ENCODE measurements at places on chromosomes 7 and 10.

DNA sequence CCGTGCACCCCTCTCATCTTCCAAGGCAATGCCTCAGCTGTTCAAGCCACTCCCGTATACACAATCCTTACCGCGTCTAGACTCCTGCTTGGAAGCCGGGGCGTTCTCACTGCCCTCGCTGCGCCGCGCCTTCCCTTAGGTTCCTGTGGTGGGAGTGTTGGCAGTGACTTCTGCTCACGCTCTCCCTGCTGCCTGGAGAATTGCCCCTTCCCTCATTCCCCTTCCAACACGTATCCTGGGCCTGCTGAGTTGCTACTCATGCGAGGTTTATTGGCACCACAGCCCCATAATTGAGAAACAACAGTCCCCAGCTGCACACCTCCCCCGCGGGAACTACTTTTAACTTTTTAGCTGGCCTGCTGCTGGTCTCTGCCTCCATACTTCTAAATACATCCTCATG, 31.9 kb downstream of the RBM17 start:
- no peak for DNase-seq

- no peak for DNase-seq
Measured at GRCh38 chr10:78313048-78313381, 279.4 kb downstream of the RPS24 start.

- no peak for DNase-seq
Measured at GRCh38 chr10:78991187-78991586, 77.6 kb upstream of the ZMIZ1 start.

DNA sequence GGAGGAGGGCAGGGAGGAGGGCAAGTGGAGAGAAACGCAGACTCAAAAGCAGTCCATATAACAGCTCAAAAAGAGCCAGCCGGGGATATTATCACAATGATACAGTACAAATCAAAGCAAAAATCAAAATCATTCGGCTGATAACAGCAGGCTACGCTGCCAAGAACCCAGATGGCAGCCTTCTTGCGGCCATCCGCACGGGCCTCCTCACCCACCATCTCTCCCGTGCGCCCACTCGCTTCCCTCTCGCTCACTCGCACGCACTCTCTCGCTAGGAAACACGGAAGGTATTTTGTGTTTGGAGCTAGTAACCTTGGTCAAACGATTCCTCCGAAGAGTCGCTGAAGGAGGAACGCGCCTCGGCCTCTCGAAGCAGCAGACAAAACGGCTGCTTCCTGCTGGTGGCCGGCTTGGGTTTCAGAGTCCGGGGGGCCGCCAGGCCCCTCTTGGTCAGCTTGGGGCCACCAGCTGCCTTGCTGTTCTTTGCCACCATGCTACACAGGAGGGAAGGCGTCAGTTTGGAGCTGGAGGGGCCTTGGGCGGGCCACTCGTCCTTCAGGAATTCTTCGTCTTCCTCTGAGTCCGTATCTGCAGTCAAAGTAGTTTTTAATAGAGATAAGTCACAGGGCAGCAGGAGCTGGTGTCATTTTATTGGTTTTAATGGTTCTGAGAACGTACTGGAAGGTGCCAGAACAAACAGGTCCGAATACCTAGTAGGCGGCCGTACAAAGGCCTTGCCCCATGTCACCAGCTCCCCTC, 68.9 kb downstream of the SLC29A4 start:
- DNase-seq, result no peak

GRCh38 chr10:126969310-126969709, 64.1 kb downstream of the DOCK1 start:
- DNase-seq, result no peak

DNA sequence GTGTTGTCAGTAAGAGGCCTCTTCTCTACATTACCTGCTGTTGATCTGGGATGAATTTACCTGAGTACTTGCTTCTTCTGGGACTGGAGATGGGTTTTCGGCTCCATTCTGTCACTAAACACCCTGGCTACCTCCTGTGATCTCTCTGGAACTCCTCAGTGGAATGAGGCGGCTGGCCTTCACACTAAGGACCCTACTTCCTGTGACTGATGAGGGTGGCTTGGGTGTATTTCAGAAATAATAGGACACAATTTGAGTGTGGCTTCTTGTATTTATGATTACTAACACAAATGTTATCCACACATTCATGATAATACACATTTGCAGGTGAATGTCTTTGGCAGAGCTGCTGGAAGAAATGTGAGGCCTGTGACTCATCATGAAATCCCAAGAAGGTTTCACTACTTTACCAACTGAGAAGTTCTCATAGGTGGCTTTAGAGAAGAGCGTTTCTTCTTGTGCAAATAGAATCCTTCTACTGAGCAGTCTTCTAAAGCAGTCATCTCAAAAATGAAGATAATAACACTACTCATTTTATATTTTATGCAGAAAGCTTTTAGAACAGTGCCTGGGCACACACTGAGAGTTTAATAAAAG, 21.3 kb upstream of the EVX1 start:
- no peak for DNase-seq

DNA sequence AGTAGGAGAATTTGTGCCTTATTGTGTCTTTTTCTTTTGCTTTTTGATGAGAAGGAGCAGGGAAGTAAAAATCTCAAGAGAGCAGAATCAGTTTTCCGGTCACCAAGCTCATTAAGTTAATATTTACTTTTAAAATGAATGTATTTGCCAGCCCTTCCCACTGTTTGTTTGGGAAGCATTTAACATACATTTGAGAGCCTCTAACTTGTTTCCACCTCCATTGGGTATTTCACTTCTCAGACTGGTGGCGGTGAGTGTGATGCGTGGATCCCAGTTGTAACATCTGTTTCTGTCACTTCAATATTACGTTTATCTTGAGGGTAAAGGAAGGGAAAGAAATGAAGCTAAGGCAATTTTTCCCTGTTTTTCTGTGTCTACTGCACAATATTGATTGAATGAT, 22.8 kb downstream of the CDK14 start:
- DNase-seq, result no peak

GRCh38 chr7:6646465-6646864, 9.3 kb downstream of the ZNF316 start:
- DNase-seq, result no peak

DNA sequence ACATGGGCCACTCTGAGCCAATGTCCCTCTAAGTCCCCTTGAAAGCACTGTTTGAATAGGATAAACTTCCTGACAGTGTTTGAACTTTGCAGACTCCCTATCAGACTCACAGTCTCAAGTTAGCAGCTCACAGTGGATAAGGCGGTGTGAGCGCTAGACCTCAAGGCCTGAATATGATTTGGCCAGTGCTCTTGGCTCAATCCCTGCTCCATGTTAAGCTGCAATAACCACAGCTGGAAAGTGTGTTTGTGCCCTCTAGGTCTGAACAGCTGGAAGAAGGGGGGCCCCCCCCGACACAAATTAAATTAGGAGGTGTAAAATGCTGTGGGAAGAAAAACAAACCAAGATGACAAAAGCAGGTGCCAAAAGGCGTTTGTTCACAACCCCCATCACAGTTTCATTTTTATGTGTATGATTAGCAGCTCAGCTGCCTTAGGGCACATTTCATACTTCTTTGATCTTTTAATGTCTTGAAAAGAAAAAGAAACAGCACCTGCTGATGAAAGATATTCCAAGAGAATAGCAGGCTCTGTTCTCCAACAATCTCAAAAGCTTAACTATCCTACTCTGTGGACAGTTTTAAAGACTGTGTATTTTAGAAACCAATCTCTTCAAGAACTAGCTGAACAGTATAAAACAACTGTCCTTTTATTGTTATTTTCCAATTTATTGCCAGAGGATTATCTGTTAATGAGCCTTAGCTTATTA, 167.6 kb downstream of the SNX13 start:
- no peak for DNase-seq

- DNase-seq, result no peak
Measured at GRCh38 chr10:67785098-67785497, 52.9 kb downstream of the DNAJC12 start.

GRCh38 chr7:53603461-53603860, 568.0 kb downstream of the POM121L12 start:
- DNase-seq, result no peak

DNA sequence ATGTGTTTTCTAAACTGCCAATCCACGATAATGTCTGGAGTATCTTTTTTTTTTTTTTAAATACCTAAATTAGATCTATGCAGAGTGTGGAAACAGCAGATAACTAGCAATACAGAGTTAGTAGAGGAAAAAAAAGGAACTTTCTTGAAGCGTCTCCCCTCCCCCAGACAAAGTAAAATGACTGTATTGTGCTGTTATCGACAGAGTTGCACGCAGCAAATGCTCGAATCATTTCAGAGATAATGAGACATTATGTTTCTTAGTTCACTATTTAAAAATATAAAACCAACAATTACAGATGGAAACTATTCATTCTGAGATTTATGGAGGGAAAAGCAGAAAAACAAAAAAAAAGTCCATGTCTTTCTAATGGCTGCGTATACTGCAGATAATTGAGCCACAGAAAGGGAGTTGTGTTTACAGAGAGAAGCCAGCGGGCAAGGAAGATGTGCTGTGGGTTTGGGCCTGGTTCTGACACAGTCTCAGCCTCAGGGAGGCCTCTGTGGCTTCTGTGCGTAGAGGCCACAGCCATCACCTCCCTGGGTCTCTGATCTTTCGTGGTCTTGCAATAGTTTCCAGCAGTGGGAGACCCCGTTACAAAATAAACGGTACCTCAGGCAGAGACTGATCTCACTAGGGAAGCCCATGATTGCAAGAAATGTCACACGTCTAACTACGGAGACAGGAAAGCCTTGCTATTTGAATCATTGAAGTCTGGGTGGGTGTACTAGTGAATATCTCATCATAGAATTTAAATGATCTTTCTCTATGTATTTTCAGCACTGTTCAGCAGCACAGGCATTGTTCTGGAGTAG, 19.1 kb upstream of the KLF6 start:
- DNase-seq, result peak; percentile 35

DNA sequence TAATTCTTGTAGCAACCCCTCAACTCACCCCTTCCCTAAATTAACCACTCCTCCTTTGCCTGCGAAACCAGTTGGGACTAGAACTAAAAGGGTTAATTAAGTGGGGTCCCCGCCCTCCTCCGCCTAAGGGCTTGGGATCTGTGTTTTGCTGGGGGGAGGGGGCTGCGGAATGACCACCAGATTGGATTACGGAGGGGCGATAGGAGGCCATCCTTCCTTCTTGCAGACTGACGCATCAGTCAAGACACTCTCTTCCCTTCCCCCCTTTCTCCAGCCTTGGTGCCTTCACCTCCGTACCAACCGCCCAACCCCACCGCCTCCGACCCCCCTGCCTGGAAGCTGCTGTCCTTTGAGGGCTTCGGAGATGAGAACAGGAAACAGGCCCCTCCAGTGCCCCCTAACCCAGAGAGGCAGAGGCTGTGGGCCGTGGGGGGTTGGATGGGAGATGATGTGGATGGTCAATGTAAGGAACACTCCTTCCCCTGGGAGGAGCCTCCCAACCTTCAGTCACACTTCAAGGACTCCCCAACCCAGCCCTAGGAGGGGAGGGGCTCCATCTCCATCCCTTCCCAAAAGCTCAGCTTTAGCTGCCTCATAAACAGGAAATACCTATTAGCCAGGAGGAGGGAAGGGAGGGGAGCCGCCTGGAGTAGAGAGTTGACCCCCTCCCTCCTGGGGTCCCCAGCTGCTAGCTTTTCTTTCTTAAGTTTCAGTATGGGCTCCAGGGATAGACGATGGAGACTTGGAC, 997 bp upstream of the LDB1 start:
- DNase-seq, result peak; percentile 45

DNA sequence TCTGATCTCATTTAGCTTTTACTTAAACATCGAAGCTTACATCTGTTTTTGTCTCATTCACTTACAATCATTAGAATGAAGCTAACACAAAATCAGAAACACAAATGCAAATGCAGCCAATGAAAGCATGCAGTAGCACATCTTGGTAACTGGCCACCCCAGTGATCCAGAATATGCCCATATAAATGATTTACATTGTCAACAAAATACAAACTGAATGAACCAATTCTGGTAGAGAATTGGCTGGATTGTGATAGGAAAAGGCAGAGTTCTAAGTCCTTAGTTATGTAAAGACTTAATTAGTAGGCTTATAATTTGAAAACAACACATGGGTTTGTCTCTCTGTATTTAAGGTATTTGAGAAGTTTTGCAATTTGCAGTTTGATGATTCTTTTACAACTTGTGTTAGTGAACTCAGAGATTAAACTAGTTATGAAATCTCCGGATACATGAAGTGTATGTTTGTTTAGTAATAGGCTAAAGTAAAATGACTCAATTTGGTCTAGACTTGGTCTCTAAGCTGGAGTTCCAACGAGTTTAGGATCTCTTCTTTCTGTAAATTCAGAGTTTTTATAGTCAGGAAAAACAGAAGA, 21.2 kb downstream of the TECTB start:
- no peak for DNase-seq

GRCh38 chr10:133366751-133367150, 6.4 kb downstream of the ECHS1 start:
- no peak for DNase-seq

DNA sequence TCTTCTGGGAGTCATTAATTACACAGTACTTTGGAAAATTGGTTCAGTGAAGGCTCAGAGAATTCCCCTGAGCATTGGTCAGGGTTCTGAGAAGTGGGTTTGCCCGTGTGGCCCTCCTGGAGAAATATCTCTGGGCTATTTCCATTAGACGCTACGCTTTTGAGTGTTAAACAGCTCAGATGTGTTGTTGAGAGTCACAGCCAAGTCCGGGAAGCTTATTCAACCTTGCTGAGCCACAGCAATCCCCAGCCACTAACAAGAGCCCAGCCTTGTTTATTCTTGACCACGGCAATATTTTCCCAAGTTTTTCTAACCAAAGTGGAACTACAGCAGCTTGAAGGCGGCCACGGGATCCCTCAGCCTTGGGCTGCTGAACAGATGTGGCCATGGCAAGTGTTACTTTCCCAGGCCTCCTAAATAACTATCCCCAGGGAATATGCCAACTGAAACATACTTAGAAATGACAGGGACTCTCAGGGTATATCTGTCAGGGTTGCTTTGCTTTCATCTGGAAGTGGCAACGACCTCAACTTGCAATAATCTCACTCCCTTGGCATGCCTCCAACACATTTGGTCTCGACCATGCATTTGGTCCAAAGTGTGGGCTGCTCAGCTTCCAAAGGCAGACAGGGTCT, 214.7 kb downstream of the EMX2 start:
- no peak for DNase-seq

GRCh38 chr10:117366741-117367140, 8.5 kb downstream of the PDZD8 start:
- DNase-seq, result no peak

DNA sequence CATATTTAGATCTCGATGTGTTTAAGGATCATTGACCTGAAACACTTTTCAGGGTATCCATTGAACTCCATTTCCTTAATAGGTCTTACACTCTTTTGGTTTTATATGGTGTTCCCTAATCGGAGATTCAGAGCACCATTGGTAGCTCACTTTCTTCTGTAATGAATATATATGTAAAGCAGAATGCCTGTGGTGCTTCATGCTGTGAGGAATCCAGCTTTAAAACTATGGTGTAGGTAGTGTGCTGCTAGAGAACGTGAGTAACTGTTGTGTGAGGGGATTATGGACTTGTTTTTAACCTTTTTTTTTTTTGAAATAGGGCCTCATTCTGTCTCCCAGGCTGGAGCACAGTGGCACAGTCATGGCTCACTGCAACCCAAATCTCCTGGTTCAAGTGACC, 376.9 kb upstream of the LRGUK start:
- no peak for DNase-seq

DNA sequence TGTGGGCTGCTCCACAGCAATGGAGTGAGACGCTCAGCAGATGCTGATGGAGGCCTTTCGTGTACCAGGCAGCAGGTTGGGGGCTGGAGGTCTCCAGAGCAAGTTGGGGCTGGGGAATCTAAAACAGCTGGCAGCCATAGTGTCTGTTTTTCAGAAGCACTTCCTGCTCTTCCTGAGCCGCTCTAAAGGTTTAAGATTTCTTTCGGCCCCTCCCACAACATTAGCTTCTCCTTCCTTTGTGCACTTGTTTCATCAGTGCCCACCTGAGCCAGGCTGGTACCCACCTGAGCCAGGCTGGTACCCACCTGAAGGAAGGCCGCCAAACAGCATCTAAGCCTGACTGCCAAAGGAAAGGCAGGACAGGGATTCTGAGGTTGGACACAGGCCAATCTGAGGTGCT, 18.4 kb upstream of the WAPL start:
- no peak for DNase-seq
